ENCODE measurements at places on chromosomes 13 and 19.

DNA sequence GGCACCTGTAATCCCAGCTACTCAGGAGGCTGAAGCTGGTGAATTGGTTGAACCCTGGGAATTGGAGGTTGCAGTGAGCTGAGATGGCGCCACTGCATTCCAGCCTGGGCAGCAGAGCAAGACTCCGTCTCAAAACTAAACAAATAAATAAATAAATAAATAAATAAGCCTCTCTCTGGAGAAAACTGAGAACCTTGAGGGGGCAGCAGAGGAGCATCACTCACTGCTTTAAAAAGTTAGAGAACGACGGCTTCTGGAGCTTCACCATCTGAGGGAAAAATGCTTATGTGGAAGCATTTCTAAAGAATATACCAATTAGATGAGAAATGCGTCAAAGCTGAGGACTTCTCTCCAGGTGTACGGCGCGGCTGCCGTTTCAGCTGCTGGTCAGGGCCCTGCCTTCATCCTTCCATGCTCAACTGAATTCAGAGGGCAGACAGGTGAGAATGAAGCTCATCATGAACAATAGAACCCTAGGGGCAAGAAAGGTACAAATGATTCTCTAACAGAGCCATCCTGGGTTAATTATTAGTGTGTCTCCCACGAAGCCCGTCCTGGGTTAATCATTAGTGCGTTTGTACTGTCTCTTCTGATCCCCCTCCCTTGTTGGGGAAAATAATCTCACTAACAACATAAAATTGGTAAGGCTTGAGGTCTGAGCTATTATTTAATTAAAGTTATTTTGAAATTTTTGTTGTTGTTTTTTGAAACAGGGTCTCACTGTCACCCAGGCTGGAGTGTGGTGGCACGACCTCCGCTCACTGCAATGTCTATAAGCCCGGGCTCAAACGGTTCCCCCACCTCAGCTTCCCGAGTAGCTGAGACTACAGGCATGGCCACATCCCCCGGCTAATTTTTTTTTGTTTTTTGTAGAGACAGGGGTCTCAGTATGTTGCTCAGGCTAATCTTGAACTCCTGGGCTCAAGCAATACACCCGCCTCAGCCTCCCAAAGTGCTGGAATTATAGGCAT, 80.1 kb downstream of the IPO5 start:
- DNase-seq, result no peak

DNA sequence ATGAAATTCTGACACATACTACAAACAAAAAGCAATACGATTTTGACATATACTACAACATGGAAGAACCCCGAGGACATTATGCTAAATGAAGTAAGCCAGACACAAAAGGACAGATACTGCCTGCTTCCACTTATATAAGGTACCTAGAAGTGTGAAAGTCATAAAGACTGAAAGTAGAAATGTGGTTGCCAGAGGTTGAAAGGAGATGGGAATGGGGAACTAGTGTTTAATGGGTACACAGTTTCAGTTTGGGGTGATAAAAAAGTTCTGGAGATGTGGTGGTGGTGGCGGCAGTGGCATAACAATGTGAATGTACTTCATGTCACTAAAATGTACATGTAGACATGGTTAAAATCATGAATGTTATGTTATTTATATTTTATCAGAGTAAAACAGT, 12.1 kb upstream of the NDFIP2 start:
- no peak for DNase-seq

GRCh38 chr19:46134527-46134926, 10.0 kb upstream of the IGFL3 start:
- no peak for DNase-seq

DNA sequence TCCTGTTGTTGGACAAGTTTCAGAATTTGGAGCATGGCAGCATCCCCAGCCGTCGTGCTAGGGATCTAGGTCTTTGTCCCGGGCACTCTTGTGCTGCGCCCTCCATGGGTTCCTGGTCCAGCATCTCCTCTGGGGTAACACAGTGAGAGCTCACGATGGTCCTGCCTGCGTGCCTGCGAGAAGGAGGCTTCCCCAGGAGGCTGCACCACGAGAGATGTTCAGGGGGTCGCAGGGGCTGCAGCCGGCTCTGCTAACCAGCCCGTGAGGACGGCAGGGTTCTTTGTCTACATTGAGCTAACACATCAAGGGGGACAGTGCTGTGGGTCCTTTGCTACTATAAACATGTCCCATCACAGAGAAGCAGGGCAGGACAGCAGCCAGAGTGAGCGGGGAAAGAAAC, 103.9 kb upstream of the SOX1 start:
- no peak for DNase-seq

DNA sequence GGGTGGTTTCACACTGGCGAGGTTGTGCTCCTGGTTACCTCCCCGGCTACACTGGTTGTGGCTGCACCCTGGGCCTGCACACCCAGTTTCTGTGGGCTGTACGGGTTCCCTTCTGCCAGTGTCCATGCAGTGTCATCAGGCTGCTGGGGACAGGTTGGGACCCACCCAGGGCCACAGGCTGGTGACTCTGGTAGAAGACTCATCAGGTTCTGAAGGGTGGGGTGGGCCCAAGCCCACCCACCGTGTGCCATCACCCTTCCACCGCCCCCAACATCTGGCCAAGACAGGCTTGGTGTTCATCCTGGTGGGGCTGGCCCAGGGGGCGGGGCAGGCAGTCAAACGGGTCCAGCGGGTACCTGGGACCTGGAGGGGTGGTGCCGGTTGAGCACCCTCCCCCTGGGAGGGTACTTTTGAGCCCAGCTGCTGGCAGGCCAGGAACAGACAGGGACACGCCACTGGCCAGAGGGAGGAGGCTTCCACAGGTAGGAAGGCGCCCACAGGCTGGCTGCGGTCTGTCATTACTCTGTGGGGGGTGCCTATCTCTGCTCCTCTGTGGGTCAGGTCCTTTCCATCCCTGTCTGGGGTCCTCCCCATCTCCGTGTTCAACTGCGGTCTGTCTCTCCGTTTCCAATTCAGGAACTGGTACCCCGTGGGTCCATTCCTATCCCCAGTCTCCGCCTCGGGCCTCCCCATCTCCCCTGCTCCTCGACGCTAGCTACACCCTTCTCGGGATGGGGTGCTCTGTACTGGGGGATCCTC, at the start of gene RNF225:
Gene RNF225, plus strand, starts transcription at position 437 of the 759 bp plus-strand sequence. CDS start 434 bp downstream, outside the sequence.
- no peak for DNase-seq

- no peak for DNase-seq
These were observed 90.5 kb upstream of the RFC3 start for GRCh38 chr13:33727297-33728083.

All from brain pericyte (primary cell).